NCI-H1092 treated with DMSO at 0.1 percent for 48 hours (cell line): ENCODE measurements at places on chromosomes 3 and 15.
A peak's percentile ranks its signal among the peaks of the same experiment; 100 is the strongest.

- DNase-seq, result peak; percentile 95
Observed at GRCh38 chr3:42819351-42819965, 10.2 kb downstream of the ACKR2 start.

GRCh38 chr3:58704745-58705144 is 38.2 kb upstream of the FAM3D start:
- no peak for DNase-seq

- DNase-seq, result no peak
Observed at GRCh38 chr3:197422506-197422905, 124.1 kb upstream of the DLG1 start.

GRCh38 chr3:28994161-28994905 is 286.5 kb upstream of the RBMS3 start:
- no peak for DNase-seq

- no peak for DNase-seq
Observed at GRCh38 chr3:123587401-123587800, 2.5 kb upstream of the HACD2 start.

- no peak for DNase-seq
Observed at GRCh38 chr3:101379658-101380376, 59.4 kb upstream of the IMPG2 start.

DNA sequence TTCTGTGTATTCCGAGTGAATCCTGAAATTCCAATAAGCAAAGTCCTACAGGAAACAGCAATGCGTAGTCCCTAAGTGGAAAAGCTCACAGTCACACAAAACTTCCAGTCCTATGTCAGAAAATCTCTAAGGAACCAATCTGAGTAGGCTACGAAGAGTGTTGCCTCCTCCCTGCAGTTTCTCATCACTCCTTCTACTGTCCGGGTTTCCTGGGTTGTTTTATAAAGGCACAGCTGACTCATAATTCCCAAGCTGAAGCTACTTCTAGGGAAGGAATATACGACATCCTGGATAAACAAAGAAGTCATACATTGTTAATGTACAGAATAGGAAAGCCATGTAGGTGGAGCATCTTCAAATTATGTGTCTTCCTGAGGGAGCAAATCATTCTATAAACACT is 65.7 kb upstream of the RGMA start:
- DNase-seq, result no peak

DNA sequence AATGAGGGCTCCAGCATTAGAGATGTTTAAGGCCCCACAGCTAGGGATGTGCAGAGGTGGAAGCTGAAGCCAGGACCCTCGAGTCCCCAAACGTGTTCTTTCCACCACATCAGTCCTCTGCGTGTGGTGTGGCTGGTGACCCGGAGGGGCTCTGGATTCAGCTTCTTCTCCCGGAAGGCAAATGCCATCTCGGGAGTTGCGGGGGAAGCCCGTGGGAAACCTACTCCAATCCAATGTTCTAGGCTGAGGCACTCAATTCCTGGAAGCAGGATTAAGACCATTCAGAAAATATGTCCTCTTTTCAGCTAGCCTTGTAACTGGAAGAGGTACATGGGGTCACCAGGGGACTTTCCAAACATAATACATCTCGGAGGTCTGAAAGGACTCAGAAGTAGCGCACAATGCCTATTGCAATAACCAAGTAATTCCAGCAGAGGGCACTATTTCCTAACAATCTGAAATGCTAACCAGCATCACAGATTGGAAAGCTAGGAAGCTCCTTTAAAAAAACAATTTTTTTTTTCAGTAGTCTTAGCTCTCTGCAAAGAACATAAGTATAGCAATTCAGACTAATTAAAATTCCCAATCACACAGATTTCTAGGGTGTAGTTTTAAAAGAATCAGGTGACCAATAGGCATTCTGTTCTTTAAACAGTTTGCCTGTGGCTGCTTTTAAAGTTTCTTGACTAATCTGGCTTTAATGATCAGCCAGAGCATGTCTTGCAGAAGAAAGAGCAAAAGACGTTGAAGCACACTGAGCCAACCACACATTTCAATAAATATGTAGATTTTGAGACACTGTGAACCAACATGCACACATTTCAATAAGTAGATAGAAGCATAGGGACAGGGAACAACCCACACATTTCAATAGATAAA is 36.1 kb downstream of the BNC1 start:
- DNase-seq, result peak; percentile 28

DNA sequence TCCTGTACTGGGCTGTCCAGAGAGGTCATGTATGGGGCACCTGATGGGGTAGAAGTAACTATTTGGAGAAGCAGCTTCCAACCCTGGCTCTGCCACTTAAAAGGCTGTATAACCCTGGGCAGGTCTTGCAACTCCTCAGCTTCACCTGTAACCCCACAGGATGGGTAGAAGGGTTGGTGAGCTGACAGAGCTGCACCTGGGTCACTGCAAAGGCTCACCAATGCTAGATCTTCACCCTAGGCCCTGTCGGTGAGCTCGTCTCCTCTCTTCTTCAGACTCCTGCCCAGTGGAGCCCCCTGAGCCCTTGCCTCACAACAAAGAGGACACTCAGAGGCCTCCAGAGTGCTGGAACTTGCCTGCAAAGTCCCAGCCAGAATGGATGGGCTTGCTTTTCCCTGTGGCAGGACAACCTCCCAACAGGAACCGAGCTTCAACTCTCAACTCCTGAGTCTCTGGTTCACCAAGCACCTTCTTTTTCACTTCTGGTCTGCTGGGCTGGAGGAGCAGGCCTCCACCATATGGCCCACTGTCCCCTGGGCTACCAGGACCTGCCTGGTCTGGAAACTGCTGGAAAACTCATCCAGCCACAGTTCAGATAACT is 45.9 kb downstream of the XXYLT1 start:
- no peak for DNase-seq

- DNase-seq, result no peak
Observed at GRCh38 chr3:42745776-42746454, 27.1 kb downstream of the CCDC13 start.

- no peak for DNase-seq
Observed at GRCh38 chr15:101167753-101168462, 83.9 kb downstream of the CHSY1 start.

- no peak for DNase-seq
Observed at GRCh38 chr15:74408385-74408784, 25.4 kb downstream of the SEMA7A start.

- DNase-seq, result no peak
Observed at GRCh38 chr3:105459566-105460290, 93.0 kb downstream of the ALCAM start.

DNA sequence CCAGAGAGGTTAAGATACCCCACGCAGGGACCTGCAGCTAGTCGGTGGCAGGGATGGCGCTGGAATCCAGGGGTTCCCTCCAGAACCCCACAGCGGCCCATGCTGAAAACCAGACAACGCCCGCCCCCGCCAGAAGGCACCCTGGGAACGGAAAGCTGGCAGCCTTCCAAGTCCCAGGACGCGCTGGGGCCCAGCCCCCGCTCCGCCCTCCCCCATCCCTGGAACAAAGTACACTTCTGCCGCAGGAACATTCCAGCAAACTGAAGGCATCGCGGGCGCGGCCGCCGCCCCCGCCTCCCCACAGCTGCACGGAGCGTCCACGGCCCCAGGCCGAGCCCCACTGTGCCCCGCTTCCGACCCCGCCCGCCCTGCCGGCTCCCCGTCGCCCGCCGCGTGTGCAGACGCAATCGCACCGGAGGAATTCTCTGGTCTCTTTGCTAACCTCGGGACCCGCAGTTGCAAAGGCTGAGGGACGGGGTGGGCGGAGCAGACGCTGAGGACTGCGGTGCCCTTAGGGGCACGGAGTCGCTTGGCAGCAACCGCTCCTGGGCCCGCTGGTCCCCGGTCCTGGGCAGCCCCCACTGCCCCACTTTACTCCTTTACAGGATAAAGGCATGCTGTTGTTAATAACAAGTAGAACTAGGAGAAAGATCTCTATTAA is 44.8 kb upstream of the RNU6-1 start:
- DNase-seq, result peak; percentile 8

GRCh38 chr3:174758943-174759342 is 100.2 kb upstream of the NAALADL2 start:
- no peak for DNase-seq

DNA sequence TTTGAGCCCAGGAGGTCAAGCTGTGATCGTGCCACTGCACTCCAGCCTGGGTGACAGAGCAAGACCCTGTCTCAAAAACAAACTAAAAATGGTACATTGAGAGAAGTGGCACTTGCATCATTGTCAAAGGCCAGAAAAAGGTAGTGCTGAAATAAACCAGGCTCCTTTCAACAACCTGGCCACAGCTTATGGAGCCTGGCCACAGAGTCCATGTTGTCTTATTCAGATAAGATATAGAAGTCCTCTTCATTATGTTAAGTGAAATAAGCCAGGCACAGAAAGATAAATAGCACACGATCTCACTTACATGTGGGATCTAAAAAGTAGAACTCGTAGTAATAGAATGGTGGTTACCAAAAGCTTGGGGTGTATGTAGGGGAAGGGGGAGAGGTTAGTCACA is 34.8 kb downstream of the EMC4 start:
- DNase-seq, result no peak

DNA sequence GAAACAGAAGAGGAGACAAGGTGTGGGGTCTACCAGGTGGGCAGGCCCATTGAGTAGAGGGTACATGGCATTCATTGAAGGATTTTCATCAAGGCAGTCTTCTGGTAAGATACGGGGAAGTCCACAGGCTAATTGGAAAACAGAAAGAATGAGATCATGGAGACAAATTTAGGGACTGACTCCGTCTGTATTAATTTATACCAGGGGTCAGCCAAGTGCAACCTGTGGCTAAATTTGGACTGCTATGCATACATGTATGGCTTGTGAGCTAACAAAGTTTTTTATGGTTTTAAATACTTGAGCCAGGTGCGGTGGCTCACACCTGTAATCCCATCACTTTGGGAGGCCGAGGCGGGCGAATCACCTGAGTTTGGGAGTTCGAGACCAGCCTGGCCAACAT is 21.1 kb upstream of the SNRPN start:
- DNase-seq, result no peak

DNA sequence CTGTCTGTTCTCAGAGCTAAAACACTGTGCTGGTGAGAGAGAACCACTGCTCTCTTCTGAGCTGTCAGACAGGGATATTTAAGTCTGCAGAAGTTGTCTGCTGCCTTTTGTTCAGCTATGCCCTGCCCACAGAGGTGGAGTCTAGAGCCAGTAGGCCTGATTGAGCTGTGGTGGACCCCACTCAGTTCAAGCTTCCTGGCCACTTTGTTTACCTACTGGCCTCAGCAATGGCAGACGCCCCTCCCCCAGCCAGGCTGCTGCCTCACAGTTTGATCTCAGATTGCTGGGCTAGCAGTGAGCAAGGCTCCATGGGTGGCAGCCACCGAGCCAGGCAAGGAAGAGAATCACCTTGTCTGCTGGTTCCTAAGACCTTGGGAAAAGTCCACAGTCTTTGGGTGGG is 21.0 kb upstream of the CACNA1D start:
- DNase-seq, result no peak
